ENCODE measurements at places on chromosomes 1 and 21.
A peak's percentile ranks its signal among the peaks of the same experiment; 100 is the strongest.

DNA sequence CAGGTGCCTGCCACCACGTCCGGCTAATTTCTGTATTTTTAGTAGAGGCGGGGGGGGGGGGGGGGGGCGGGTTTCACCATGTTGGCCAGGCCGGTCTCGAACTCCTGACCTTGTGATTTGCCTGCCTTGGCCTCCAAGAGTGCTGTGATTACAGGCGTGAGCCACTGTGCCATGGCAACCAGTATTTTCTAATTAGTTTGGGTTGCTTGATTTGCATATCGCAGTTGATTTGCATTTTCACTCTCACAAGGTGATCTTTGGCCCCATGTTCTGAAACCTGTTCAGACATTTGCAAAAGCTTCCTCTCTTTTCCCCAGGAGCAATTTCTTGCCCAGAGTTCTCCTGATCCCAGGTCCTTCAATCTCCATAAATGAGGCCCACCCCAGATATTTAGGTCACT, 1.7 kb downstream of the TOR3A start:
- no peak for DNase-seq

DNA sequence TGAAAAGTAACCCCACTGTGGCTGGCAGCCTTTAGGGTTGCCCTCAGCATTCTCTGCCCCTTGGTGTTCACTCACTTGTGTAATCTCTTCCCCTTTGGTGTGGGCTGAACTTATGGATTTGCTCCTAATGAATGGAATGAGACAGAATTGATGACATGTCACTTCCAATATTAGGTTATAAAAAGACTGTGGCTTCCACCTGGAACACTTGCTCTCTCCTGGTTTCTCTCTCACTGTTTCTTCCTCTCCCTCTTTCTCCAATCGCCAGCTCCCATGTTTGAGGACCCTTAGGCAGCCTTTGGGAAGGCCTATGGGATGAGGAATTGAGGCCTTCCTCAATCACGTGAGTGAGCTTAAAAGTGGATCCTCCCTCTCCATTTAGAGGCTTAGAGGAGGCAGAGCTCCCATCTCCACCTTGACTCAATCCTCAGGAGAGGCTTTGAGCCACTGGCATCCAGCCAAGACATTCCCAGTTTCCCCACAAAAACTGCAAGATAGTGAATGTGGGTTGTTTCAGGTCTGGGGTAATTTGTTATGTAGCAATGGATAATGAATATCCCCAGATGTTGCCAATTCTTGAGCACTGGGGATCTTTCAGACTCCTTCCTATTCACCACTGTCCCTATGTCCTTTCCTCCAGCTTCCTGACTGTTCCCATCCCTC, 95.5 kb upstream of the CD34 start:
- DNase-seq, result no peak

- no peak for DNase-seq
These were observed 28.2 kb downstream of the LHX4 start for GRCh38 chr1:180258290-180258689.

GRCh38 chr1:51048021-51048420, 54.0 kb upstream of the C1orf185 start:
- DNase-seq, result no peak

GRCh38 chr1:118154220-118154619, 30.8 kb downstream of the SPAG17 start:
- DNase-seq, result no peak

DNA sequence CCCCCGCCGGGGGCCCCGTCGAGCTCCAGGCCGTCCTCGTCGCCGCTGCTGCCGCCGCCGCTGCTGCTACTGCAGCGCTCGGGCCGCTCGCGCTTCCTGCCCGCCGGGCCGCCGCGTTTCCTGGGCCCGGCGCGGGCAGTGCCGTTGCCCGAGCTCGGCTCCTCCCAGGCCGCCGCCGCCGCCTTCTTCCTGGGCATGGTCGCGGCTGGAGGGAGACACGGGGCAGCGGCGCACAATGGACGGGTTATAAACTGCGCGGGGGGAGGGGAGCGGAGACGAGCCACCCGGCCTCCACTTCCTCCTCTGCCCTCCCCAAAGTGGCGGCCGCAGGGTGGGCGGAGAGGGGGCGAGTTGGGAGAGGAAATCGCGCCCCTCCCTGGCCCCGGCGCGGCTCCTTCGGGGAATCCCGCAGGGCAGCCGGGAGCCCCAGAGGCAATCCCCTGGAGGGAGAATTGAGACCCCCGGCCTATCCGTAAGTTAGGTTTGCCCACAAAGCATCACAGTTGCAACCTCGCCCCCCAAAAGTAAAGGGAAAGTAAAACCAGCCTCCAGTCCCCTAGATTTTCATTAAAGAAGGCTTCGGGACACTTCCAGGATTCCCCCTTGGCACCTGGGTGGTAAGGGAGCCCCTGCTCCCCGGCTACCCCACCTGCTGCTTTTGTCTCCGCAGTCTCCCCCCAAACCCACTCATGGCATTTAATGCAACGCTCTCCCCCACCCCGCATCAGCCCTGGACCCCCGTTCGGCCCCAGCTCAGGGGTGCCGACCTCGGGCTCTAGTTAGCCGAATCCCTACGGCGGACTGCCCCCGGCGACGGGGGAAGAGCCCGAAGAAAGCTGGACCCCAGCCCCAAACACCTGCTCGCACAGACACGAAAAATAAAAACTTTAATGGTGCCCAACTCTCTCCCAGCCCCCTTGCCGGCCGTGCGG, 893 bp downstream of the RCC2 start:
- DNase-seq, result peak; percentile 77

DNA sequence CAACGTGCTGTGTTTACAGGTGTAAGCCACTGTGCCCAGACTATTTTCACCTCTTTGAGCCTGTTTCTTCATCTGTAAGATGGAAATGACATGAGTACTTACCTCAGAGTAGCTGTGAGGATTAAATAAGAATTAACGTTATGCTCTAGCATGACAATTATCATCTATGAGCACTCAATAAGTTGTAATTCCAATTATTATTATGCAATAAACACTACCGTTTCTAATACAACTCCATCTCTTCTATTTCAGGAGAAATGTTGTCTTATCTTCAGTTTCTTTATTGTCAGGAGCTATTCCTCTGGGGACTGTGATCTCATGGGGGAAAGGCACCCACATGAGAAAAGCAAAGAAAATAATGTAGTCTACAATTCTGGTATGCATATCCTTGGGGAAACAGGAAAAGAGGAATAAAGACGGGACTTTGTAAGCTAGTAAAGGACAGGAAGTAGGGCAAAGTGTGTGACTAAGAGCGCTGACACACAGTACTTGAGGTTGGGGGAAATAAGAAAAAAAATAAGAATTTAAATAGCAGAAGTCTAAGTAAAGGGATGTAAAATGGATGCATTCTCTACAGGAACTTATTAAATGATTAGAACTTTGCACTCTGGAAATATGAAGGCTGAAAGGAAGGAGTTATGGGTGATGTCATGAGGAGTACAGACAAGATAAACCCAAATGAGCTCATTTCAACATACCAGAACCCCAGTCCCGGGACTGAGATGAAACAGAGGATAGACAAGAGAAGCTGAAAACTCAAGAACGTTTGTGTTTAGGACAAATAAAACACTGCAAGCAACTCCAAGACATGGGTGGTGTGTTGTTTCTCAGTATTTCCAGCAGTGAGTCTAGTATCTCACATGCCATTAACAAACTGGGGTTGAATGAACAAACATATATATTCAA, 9.8 kb downstream of the PHC2 start:
- no peak for DNase-seq

GRCh38 chr21:23968722-23969647, 1638.3 kb downstream of the MRPL39 start:
- peak; percentile 60 for DNase-seq

DNA sequence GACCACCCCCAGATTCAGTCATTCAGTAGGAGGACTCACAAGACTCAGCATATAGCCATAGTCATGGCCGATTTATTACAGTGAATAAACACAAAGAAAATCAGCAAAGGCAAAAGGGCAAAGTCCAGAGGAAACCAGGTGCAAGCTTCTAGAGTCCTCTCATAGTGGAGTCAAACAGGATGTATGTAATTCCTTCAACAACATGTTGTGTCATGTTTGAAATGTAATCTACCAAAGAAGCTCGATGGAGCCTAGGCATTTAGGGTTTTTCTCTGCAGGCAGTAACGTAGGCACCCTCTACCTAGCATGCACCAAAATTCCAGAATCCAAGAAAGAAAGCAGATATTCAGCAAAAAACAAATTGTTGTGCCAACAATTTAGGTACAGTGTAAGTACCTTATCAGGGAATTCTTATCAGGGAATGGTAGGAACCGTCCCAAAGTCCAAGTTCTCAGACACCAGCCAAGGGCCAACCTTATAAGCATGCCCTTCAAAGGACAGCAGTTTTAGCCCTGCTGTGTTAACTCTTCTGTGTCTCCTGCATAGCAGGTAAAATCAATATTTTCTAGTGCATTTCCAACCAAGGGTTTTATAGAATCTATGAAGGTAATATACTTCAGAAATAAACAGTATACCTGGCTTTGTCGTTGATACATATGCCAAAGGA, 16.1 kb upstream of the SLAMF6 start:
- DNase-seq, result no peak

GRCh38 chr1:52028328-52028727, 5.3 kb downstream of the KTI12 start:
- DNase-seq, result no peak

- no peak for DNase-seq
These were observed 34.0 kb upstream of the ADGRL4 start for GRCh38 chr1:79040424-79041082.

DNA sequence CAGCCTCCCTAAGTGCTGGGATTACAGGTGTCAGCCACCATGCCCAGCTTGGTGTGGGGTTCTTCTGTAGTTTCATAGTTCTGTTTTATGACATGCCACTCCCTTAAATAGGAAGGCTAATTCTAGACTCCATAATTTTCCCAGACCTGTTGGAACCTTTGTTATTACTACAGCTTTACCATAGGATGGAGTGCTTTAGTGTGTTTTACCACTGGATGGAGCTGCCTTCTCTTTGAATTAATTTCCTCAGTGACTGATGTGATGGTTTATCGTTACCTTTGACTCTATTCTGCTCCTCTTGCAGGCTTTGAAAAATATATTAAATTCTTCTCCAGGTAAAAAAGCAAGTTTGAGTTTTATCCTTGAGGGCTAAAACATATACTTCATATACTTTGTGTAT, 84.6 kb upstream of the NEK7 start:
- no peak for DNase-seq

GRCh38 chr1:229035054-229035747, 235.7 kb upstream of the RAB4A start:
- no peak for DNase-seq

- no peak for DNase-seq
These were observed 37.6 kb downstream of the TFF3 start for GRCh38 chr21:42277593-42277992.

DNA sequence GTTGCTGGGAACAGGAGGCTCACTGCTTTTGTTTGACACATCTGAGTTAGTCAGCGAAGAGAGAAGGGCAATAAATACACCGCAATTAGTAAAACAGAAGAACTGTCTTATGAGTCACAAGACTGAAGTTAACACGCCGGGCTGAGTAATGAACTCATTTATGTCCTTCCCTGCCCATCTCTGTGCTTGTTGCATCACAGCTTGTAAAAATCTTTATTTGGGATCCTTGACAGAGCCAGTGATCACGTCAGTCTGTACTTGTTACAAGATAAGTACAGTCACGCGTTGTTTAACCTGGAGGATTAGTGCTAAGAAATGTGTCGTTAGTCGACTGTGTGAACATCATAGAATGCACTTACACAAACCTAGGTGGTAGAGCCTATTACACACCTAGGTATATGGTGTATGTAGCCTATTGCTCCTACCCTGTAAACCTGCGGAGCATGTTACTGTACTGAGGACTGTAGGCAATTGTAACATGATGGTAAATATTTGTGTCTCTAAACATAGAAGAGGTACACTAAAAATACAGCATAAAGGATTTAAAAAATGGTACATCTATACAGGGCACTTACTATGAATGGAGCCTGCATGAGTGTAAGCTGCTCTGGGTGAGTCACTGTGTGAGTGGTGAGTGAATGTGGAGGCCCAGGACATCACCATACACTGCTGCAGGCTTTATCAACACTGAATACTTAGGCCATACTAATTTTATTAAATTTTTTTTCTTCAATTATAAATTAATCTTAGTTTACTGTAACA, 272.2 kb downstream of the TNR start:
- no peak for DNase-seq

- no peak for DNase-seq
These were observed 273.8 kb downstream of the PTBP2 start for GRCh38 chr1:96995351-96995750.

GRCh38 chr1:23108918-23109533, 59.6 kb downstream of the LUZP1 start:
- DNase-seq, result no peak

- no peak for DNase-seq
These were observed 8.5 kb downstream of the A3GALT2 start for GRCh38 chr1:33312413-33312749.

- DNase-seq, result no peak
These were observed 2.2 kb downstream of the CREG1 start for GRCh38 chr1:167551362-167551761.

GRCh38 chr1:74681449-74681848, 7.9 kb upstream of the ERICH3 start:
- DNase-seq, result no peak

DNA sequence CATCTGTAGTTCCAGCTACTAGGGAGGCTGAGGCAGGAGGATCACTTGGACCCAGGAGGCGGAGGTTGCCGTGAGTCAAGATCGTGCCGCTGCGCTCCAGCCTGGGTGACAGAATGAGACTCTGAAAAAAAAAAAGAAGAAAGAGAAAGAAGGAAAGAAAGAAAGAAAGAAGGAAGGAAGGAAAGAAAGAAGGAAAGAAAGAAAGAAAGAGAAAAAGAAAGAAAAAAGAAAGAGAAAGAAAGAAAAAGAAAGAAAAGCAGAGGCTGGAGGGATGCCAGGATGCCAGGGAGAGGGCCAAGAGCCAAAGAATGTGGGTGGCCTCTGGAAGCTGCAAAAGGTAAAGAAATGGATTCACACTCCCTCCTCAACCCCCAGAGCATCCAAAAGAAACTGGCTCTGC, 8.2 kb upstream of the KCNE2 start:
- DNase-seq, result no peak

GRCh38 chr21:45972353-45972715, 9.2 kb upstream of the COL6A1 start:
- no peak for DNase-seq

DNA sequence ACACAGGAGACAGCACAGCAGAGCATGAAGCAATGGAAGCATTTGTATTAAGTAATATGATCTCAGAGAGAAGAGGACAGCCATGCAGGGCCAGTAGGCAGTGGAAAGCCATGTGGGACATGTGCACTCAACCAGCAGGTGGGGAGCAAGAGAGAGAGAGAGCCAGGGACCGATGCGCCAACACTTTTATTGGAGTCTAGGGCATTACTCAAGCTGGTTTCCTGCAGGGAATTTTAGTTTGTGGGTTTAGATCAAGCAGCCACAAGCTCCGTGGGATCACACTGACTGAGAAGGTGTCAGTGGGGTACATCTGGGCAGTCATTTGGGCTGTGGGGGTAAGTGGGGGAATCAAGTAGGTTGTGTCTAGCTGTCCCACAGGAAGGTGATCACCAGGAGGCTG, 137.1 kb downstream of the PCBP3 start:
- DNase-seq, result no peak

DNA sequence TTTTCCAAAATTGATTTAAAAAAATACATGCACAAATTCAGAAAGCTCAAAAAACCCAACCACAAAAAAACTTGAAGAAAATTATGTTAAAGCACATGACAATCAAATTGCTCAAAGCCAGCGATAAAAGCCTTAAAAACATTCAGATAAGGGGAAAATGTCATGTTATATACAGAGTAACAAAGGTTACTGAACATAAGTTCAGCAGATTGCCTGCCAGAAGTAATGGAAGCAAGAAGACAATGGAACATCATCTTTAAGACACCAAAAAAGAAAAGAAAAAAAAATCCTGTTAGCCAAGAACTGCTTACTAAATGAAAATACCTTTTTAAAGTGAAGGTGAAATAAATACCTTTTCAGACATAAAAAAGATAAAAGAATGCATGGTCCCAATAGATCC, 147.2 kb upstream of the SGIP1 start:
- DNase-seq, result no peak

Data from activated CD8-positive, alpha-beta memory T cell treated with anti-CD3 and anti-CD28 coated beads, Interleukin-2, amount 50 U/mL, for 4 hours (primary cell).